T-helper 17 cell (primary cell): ENCODE measurements at places on chromosomes 4 and X. TPM values are rescaled to one million over a fixed set of nuclear protein-coding genes. Genes with fewer than 3 reads are reported as not detected.

The HPGD gene
- total RNA-seq = 20.8 TPM

GRCh38 chr4:44532851-44533250 is 84.2 kb upstream of the KCTD8 start:
- H3K27me3 ChIP-seq = no peaks in the 10 kb centered on the region
- no peak overlapping the region for H3K27ac ChIP-seq
- no peak for DNase-seq
- H3K36me3 ChIP-seq = no peaks in the 10 kb centered on the region

- no peak overlapping the region for H3K27ac ChIP-seq
- no peak for DNase-seq
- no peaks in the 10 kb centered on the region for H3K4me1 ChIP-seq
- no peaks in the 10 kb centered on the region for H3K36me3 ChIP-seq
- no peak overlapping the region for H3K4me3 ChIP-seq
- H3K27me3 ChIP-seq = no peaks in the 10 kb centered on the region
Measured at GRCh38 chr4:189294574-189294973, 646.1 kb upstream of the FRG1 start.

GRCh38 chr4:26406346-26406975 is 83.8 kb downstream of the CCKAR start:
- H3K36me3 ChIP-seq = peaks cover 3% of the 10 kb centered on the region
- H3K27ac ChIP-seq = no peak overlapping the region
- H3K27me3 ChIP-seq = no peaks in the 10 kb centered on the region
- H3K4me1 ChIP-seq = peaks cover 18% of the 10 kb centered on the region

GRCh38 chr4:108205859-108206258 is 37.1 kb upstream of the LEF1 start:
- peaks cover 3% of the 10 kb centered on the region for H3K36me3 ChIP-seq
- no peak for DNase-seq
- no peak overlapping the region for H3K4me3 ChIP-seq

DNA sequence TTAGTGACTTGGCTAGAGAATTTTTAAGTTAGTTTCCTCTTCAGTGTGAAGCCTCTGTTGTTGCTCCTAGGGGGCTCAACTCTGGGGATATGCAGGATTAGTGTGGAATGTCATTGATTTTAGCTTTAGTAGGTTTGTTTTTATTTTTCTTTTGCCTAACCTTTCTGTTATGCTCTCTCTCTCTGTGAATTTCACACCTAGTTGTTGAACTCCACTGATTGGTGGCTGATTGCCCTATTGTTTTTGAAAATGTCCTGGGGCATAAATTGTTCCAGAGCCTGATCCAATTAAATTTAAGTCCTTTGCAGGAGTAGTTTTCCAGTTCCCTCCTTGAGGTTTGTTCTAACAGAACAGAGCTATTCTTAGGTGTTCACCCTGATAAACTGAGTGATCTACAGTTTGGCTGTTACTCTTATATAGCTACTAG is 393.3 kb upstream of the CTSO start:
- no peak overlapping the region for H3K27ac ChIP-seq
- no peaks in the 10 kb centered on the region for H3K4me1 ChIP-seq
- H3K4me3 ChIP-seq = no peak overlapping the region
- H3K27me3 ChIP-seq = no peaks in the 10 kb centered on the region
- DNase-seq = no peak

DNA sequence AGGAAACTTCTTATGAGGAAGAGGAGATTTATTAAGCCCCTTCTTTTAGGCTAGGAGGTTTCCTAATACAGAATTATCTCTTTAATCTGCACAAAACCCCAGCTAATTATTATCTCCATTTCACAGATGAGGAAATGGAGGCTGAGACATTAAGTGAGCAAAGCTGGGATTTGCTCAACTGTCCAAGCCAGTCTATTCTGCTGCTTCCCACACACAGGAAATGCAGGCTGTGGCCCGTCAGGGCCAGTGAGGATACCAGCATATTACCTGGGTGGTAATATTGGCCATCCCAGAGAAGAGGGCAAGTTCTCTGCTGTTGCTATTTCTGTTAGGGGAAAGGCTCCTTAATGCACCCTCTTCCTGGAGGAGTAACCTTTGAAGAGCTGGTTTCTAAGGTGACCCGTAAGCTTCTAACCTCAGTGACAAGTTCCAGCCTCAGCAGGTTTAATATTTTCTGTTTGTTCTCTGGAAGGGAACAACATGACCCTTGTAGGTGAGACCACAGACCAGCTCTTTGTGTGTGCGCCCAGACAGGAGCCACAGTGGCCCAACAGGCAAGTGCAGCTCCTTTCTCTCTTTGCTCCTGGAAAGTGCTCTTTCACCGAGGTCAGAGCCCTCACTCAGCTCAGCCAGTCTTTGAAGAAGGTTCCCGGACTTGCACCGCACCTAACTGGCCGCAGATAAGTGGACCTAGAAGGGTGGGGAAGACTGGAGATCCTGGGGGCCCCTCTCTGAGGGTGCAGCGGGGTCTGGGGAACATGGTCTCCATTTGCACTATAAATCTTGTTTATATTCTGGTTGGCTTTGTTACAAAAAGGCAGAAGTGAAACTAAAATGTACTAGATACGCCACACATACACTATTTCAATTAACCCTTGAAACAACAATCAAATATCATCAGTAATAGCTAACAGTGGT is 35.5 kb downstream of the TBC1D9 start:
- H3K36me3 ChIP-seq = peaks cover 3% of the 10 kb centered on the region
- H3K4me1 ChIP-seq = peaks cover 16% of the 10 kb centered on the region
- H3K27me3 ChIP-seq = no peaks in the 10 kb centered on the region

The SPOCK3 gene
- not detected for total RNA-seq

GRCh38 chrX:37854748-37855147 is 7.4 kb upstream of the DYNLT3 start:
- no peaks in the 10 kb centered on the region for H3K36me3 ChIP-seq
- no peak overlapping the region for H3K27ac ChIP-seq
- H3K4me3 ChIP-seq = no peak overlapping the region

DNA sequence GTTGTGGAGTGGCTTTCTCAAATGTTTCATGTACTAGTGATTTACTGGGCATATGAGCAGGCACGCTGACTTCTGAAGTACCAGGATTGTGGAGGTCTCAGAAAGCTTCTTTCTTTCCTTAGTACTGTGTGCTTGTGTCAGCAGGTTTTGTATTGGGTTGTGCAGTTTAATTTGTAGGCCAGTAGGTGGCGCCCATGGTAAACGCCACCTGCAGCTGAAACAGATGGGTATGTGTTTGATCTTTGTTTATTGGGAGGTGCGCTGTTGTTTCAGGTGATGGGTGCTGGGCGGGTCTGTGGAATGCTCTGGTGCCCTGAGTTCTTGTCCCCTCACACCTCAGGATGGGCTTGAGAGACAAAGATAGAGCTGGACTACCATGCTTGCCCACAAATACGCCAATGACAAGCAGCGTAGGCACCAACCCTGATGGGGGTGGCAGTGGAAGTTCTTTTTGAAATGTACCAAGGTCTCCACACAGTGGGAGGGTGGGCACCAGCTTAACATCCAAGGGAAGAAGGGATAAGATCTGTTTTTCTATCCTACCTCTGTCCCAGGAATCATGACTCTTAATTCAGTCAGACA is 141.5 kb downstream of the RPS6KA6 start:
- no peak for DNase-seq
- H3K27me3 ChIP-seq = no peaks in the 10 kb centered on the region
- H3K4me1 ChIP-seq = no peaks in the 10 kb centered on the region

DNA sequence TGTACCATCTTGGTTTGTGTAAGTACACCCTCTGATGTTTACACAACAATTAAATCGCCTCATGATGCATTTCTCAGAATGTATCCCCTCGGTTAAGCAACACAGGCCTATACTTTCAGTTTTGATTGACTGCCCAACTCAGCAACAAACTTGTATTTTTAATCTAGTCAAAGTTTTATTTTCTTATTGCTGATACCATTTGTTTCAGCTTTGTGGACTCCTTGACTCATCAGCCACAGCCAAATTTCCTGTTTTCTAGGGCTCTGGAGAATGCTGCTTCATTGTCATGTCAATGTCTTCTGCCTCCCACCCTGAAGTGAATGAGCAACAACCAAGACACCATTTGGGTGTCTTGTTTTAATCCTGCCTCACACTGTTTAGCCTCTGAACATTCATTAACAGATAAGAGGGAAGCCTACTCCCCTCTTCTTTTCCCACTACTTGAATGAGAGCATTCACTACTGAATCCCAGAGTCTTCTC is 14.0 kb downstream of the BBS12 start:
- no peaks in the 10 kb centered on the region for H3K4me1 ChIP-seq
- H3K36me3 ChIP-seq = peaks cover 3% of the 10 kb centered on the region
- H3K4me3 ChIP-seq = no peak overlapping the region
- DNase-seq = no peak

The TCEANC gene
- 8.8 TPM for total RNA-seq

- no peak for DNase-seq
- no peaks in the 10 kb centered on the region for H3K4me1 ChIP-seq
- no peaks in the 10 kb centered on the region for H3K36me3 ChIP-seq
- H3K27ac ChIP-seq = no peak overlapping the region
Measured at GRCh38 chr4:36716874-36717273, 435.5 kb downstream of the DTHD1 start.

DNA sequence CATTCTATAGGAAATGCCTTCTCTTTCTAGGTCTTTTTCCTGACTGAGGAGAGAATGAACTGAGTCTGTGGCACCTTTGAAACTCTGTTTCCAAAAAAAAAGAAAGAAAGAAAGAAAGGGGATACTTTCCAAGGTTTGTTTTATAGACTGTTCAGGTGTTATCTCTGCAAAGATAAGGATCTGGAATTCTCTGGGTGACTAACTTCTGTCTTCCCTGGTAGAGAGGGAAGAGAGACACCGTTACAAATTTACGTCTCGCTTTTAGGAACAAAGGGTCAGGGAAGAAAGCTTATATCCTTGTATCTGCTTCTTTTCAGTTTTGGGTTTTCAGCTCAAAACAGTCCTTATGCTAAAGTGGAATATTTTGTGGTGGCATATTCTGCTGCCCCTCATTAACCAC is 314.1 kb downstream of the RAPGEF2 start:
- H3K36me3 ChIP-seq = no peaks in the 10 kb centered on the region
- no peak overlapping the region for H3K27ac ChIP-seq
- no peak overlapping the region for H3K4me3 ChIP-seq
- H3K27me3 ChIP-seq = peaks cover 29% of the 10 kb centered on the region
- H3K4me1 ChIP-seq = no peaks in the 10 kb centered on the region
- no peak for DNase-seq

DNA sequence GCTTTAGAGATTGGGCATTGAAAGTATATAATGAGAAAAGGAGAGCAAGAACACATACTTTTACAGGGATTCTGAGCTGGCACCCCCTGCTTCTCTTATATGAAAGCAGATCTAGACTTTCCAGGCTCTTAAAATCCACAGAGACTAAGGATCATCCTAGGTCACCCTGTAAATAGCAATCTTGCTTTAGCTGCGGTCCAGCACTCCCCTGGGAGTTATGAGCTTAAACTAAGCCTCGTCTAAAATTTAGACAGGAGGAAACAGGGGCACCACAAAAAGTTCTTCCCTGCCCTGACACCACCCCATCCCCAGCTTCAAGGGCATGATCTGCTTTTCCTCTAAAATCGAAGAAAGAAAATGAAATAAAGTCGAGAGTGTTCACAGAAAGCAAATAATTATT is 143.3 kb upstream of the KCNIP4 start:
- no peaks in the 10 kb centered on the region for H3K4me1 ChIP-seq
- no peak overlapping the region for H3K4me3 ChIP-seq
- no peaks in the 10 kb centered on the region for H3K27me3 ChIP-seq
- no peak for DNase-seq
- no peaks in the 10 kb centered on the region for H3K36me3 ChIP-seq

DNA sequence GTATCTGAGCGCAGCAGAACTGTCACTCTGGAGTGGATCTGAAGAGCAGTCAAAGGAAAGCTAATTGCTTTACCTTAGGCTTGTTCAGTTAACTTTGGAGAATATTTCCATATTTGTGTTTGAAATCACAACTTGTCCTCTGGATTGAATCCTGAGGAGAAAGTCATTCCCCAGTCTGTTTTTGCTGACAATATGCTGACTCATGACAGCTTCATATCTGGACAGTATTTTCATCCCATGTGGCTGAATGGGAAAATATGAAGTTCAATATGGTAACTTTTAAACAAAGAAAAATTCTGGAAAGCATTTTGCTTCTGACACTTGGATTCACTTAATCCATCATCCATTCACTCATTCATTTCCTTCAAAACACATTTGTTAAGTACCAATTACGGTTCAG is 46.3 kb upstream of the MAGEC3 start:
- H3K4me1 ChIP-seq = no peaks in the 10 kb centered on the region
- no peaks in the 10 kb centered on the region for H3K27me3 ChIP-seq
- H3K4me3 ChIP-seq = no peak overlapping the region
- no peak for DNase-seq
- no peak overlapping the region for H3K27ac ChIP-seq

The PAPSS1 gene
- total RNA-seq = 13.1 TPM

GRCh38 chr4:149047368-149047767 is 605.2 kb upstream of the NR3C2 start:
- peaks cover 5% of the 10 kb centered on the region for H3K27me3 ChIP-seq
- H3K4me1 ChIP-seq = peaks cover 3% of the 10 kb centered on the region
- no peak overlapping the region for H3K4me3 ChIP-seq
- no peaks in the 10 kb centered on the region for H3K36me3 ChIP-seq
- H3K27ac ChIP-seq = no peak overlapping the region

The MAGEE2 gene
- not detected for total RNA-seq

The ACOT9 gene
- 24.9 TPM for total RNA-seq

DNA sequence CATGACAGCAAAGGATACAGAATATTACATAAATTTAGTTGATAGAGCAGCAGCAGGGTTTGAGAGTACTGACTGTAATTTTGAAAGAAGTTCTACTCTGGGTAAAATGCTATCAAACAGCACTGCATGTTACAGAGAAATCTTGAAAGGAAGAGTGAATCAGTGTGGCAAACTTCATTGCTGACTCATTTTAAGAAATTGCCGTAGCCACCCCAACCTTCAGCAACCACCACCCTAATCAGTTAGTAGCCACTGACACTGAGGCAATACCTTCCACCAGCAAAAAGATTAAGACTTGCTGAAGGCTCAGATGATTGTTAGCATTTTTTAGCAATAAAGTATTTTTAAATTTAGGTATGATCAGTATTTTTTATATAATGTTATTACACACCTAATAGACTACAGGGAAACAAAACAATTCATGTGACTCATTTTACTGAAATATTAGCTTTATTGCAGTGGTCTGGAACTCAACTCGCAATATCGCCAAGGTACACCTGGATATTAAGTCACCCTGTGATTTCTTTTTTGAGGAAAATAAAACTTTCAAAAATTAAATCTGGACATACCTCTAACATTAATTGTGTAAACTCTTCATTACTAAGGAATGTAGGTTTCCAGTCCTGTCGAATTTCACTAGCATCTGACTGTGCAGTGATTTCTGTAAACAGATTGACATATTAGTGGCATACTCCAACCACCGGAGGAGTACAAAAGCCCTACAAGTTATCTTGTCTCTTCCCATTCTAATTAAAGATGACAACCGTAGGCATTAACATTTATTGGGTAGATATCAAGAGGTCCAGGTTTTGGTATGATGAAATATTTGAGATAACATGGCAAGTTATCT is 71.1 kb downstream of the CLOCK start:
- H3K27me3 ChIP-seq = no peaks in the 10 kb centered on the region
- DNase-seq = no peak
- no peak overlapping the region for H3K4me3 ChIP-seq
- no peak overlapping the region for H3K27ac ChIP-seq
- peaks cover 4% of the 10 kb centered on the region for H3K4me1 ChIP-seq

The PPA2 gene
- 46.1 TPM for total RNA-seq
